WTC11 (cell line): ENCODE measurements at places on chromosomes 7 and 10. TPM values are rescaled to one million over a fixed set of nuclear protein-coding genes. Genes with fewer than 3 reads are reported as not detected.

DNA sequence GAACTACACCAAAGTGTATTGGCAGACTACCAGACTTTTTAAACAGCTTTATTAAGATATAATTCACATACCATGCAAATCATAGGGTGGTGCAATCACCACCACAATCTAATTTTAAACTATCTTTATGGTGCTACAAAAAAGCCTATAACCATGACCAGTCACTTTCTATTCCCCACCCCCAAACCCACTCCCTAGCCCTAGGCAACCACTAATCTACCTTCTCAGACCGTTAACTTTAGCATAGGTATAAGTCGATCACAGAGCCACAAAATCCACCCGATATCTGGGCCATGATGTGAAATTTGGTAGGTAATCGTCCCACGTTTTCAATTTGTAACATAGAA lies 536 bp upstream of the POM121 start:
- no peak for DNase-seq

DNA sequence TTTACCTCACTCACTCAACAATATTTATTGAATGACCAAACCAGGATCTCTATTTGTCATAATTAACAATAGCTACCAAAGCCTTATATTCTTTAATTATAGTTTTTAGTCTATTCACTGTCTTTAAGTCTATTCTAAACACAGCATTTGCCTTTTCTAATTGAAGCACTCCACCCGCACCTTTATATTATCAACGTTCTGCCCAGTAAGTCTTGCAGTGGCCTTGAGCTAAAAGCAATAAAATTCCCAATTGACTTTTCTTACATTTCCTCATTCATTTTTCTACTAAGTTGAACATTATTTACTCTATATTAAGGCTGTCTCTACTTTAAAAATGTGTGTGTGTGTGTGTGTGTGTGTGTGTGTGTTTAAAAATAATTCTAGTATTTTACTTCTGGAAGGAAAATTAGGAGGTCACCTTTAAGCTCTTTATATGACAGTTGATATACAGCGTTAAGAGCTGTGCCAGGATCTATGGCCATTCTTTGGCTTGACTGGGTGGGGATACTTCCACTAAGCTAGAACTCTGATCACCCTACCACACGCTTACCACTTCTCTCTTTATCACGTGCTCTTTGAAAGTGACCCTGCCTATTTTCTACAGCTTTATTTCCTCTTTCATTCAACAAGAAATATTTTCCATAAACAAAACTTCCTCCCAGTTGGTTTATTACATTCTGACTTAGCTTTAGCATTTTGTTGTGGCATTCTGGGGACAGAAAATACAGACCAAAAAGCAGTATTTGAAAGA lies 8.8 kb downstream of the PAPSS2 start:
- no peak for DNase-seq

TLL2 gene
- total RNA-seq, result 9.1 to 9.2 TPM (median 9.1 TPM) in 3 replicates

GRCh38 chr7:77843194-77843593 lies 44.6 kb downstream of the PHTF2 start:
- no peak for DNase-seq

C10orf62 gene
- 0.21 to 0.34 TPM in 2 of 3 replicates, not detected in the other for total RNA-seq

PALS2 gene
- total RNA-seq, result 47.6 to 64.6 TPM (median 49.7 TPM) in 3 replicates

GRCh38 chr7:98602755-98603398 lies 14.2 kb upstream of the NPTX2 start:
- no peak for DNase-seq

PYROXD2 gene
- 7.0 to 8.6 TPM (median 8.1 TPM) in 3 replicates for total RNA-seq

- no peak for DNase-seq
Measured at GRCh38 chr7:154842591-154842990, 160.3 kb downstream of the PAXIP1 start.

TAS2R4 gene
- 0.41 to 1.1 TPM (median 0.72 TPM) in 3 replicates for total RNA-seq

DNA sequence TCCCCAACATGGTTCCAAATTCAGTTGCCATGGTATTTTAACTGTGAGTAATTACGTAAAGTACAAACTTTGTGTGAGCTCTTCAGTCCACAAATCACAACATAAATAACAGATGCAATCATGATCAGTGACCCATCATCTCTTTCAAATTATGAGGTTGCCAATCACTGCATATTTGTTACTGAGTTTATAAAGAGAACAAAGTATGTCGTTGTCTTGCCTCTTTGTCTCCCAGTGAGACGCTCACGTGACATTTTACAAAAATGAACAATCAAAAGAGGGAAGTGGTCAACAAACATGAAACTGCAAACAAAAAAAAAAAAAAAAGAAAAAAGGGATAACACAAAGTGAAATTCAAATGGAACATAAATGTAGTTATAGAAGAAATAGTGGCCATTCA lies 122.7 kb upstream of the PDSS1 start:
- no peak for DNase-seq

GRCh38 chr7:18162657-18163056 lies 135.0 kb upstream of the PRPS1L1 start:
- no peak for DNase-seq

GRCh38 chr10:131758062-131758938 lies 142.5 kb upstream of the PPP2R2D start:
- no peak for DNase-seq

DNA sequence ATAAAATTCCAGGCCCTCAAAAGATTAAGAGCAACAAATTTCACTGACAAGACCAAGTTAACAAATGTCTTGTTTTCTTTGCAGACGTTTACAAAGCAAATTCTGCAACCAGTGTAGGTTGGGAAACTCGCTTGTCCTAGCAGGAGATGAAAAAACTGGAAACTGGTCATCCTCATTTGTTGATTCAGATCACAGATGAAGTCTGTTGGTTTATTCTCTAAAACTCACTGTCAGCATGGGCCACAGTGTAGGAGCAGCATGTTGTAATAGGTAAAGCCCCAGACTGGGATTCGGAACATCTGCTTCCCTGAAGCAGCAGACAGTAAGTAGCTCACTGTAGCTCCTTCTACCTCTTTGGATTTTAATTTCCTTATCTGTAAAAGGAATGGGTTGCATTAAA lies 31.5 kb downstream of the PANK1 start:
- DNase-seq, result no peak

DNA sequence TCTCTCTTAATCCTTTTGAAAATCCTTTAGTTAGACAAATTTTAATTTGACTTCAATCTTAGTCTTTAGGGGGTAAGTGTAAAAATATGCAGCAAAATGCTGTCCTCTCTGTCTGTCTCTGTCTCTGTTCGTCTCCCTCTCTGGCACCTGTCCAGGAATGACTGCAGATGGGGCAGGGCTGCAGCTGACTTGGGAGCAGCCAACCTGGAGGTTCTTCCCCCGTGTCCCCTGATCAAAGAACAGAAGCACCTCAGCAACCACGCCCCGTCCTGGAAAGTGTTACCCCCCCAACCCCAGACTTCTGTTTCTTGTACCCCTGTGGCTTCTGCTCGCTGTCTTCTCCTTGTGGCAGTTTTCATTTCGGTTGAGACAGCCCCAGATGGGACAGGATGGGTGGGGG lies 141.6 kb upstream of the NPS start:
- no peak for DNase-seq

DNA sequence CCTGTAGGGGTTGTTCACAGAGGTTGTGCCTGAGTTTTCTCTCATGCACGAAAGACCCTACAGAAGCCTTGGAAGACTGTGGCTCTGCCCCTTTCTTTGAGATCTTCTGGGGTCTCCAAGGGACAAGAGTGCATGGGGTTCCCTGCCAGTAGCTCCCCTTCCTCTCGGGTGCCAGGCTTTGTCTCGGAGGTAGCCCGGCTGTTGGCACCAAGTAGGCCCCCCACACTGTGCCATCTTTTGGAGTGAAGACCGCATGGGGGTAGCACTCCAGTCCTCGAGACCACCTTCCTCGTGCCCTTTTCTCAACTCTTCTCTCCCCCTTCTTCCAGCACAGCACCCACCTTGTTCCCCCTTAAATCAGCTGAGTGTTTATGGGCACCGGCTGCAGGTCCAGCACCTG lies 41.6 kb downstream of the OAT start:
- no peak for DNase-seq

GRCh38 chr7:93765475-93765874 lies 125.1 kb downstream of the TFPI2 start:
- DNase-seq, result no peak

SLC13A1 gene
- 0.04 TPM in 1 of 3 replicates, not detected in the others for total RNA-seq

GRCh38 chr7:37212556-37212955 lies 236.1 kb downstream of the ELMO1 start:
- DNase-seq, result no peak

LUC7L2 gene
- total RNA-seq, result 91.0 to 94.4 TPM (median 92.4 TPM) in 3 replicates

PRSS1 gene
- 9.9 to 14.8 TPM (median 11.1 TPM) in 3 replicates for total RNA-seq

GRCh38 chr7:80722616-80723195 lies 84.3 kb downstream of the CD36 start:
- no peak for DNase-seq

- no peak for DNase-seq
Measured at GRCh38 chr7:53209129-53209528, 173.7 kb downstream of the POM121L12 start.

CPN1 gene
- 0.42 to 0.69 TPM (median 0.66 TPM) in 3 replicates for total RNA-seq

OR2A12 gene
- not detected in 3 replicates for total RNA-seq

- DNase-seq, result no peak
Measured at GRCh38 chr10:50951365-50951764, 65.9 kb upstream of the A1CF start.

DNA sequence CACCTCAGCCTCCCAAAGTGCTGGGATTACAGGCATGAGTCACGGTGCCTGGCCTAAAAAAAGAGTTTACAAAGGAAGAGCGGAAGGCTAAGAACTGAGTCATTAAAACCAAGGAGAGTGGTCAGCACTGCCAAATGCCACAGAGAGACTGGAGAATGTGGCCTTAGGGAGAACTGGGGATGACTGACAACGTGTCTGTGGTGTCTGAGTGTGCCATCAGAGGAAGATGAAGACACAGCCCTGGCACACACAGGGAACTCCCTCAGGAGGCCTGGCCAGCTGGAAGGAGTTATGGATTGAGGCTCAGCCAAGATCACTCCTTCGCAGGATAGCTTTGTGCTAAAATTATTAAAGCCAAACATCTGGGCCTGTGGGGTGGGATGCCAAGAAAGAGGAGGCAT lies 3.9 kb upstream of the INA start:
- DNase-seq, result no peak

- no peak for DNase-seq
Measured at GRCh38 chr10:44366941-44367630, 17.8 kb downstream of the CXCL12 start.
